Fibroblast of skin of right biceps (primary cell): ENCODE measurements at places on chromosomes 5 and 9.
A peak's percentile ranks its signal among the peaks of the same experiment; 100 is the strongest.

DNA sequence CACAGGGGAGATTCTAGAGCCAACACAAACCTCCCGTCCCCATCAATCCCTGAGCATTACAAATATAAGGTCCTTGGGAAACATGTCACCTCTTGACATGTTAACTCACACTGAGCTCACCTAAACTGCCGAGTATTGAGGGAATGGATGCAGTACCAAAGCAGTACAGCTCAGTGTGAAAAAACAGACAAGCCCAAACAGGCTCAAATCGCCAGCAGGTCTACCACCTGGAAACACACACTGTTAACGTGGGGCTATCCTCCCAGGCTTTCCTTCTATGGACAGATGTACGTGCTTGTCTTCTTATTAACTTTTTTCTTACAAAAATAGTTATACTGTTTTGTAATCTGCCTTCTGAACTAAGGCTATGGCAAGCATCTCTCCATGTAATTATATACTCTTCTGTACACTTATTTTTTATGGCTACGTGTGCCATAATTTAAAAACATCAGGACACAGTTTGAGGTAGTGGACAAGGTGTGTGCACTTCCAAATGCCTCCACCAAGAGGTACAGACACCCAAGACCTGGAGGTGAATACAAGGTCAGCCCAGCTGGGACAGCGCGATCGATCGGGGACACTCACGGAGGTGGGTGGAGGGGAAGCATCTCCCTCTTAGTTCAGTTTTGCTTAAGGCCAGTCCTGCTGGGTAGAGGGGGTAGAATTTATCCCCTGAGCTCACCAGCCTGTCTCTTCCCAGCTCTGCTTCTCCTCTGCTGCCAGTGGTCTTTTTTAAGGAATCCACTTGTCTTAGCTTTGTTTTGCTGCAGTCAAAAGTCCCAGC, 76.5 kb downstream of the DAP start:
- DNase-seq: no peak

GRCh38 chr5:42840269-42840668, 28.6 kb upstream of the SELENOP start:
- peak; percentile 82 for DNase-seq

- DNase-seq: no peak
Observed at GRCh38 chr9:121691890-121692289, 40.5 kb downstream of the DAB2IP start.

GRCh38 chr5:147303251-147303650, 68.4 kb downstream of the STK32A start:
- no peak for DNase-seq

- DNase-seq: no peak
Observed at GRCh38 chr5:140018920-140019644, 24.0 kb downstream of the NRG2 start.

- no peak for DNase-seq
Observed at GRCh38 chr9:101219030-101219429, 165.8 kb downstream of the BAAT start.

DNA sequence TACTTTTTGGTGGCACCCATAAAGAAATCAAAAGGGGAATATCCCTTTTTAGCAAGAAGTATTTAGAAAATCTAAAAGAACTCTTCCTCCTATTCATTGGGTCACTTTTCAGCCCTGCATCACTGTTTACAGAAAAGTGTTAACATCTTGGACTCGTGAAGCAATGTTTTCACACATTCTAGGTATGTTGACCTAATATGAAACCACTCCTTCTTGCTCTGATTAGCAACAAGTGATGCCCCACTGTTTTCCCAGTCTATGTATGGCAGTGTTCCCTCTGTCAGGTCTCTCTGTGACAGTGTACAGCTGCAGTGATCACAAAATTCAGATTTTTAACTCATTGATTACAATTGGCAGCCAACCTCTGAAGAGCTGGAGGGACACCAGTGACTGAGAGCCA, 148.2 kb upstream of the SLC12A2 start:
- no peak for DNase-seq

DNA sequence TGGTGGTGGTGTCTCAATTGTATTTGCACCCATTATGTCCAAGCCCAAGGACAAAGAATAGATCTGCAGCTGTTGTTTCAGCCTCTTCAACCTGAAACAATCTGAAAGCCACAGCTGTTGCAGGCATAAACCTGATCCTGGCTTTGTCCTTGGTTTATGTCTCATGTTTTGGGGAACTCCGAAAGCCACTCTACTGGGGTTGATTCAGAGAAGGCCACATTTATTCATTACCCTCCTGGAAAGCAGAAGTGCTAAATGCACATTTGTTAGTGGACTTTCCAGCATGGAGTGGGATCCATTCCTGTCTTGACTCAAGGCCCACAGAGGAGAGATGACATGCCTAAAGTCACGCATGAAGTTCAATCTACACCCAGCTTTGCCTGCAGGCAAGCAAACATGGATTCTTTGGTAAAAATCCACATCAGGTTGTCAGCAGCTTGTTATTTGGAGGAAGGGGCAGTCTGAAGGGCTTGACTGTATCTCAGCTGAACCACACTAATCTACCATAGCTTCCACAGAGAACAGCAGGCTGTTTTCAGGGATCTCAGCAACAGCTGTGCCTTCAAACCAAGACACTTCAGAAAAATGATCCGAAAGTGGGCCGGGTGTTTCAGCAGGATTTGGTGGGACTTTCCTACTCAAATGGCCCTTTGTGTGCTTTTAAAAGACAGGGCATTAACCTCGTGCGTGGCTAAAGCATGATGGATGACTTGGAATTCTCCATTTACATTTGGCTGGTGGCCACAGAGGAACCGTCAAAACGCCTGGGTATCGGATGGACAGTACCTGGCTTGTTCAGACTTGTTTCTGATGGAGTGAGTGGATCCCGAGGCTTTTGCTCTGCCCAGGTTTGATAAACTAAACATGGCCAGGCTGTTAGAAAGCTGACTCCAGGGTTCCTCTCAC, 36.2 kb upstream of the ADAM19 start:
- DNase-seq: no peak

GRCh38 chr5:107464876-107465275, 205.9 kb downstream of the EFNA5 start:
- DNase-seq: no peak

DNA sequence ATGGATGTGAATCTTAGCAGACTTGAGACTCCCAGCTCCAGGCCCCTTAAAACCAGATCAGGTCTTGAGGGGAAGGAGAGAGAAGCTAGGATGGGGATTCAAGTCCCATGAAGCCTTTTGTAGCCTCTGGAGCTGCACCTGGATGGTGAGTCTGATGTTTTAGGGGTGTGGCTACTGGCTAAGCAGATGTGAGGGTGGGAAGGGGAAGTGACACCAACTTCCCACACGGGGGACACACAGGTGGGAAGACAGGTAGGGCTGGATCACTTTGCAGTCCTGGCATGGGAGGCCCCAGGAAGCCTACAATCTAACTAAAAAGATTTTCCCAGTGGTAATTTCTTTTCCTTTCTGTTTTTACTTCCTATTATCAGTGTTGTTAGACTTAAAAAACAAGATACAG, 38.7 kb upstream of the UBAP2 start:
- no peak for DNase-seq

DNA sequence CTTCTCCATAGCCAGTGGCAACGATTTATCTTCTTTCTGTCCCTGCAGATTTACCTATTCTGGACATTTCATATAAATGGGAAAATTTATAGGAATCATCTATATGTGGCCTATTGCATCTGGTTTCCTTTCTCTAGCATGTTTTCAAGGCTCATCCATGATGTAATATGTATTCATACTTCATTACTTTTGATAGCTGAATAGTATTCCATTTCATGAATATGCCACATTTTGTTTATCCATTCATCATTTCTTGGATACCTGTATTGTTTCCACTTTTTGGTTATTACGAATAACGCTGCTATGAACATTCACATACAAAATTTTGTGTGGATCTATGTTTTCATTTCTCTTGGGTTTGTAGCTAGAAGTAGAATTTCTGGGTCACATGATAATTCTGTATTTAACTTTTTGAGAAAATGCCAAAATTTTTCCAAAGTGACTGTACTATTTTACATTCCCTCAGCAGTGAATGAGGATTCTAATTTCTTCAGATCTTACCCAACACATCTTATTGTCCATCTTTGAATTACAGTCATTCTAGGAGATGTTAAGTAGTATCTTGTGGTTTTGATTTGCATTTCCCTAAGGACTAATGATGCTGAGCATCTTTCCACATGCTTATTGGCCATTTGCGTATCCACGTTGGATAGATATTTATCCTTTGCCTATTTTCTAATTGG, 3.6 kb downstream of the IARS1 start:
- DNase-seq: peak; percentile 66

- peak; percentile 77 for DNase-seq
Observed at GRCh38 chr5:158521995-158522394, 577.7 kb downstream of the EBF1 start.

GRCh38 chr5:103373597-103374472, 115.3 kb downstream of the MACIR start:
- DNase-seq: no peak

- DNase-seq: no peak
Observed at GRCh38 chr9:136675477-136676296, 11.6 kb downstream of the AGPAT2 start.

- no peak for DNase-seq
Observed at GRCh38 chr5:133377736-133378135, 234.6 kb downstream of the FSTL4 start.

- no peak for DNase-seq
Observed at GRCh38 chr5:39113354-39113953, 39.3 kb upstream of the RICTOR start.

DNA sequence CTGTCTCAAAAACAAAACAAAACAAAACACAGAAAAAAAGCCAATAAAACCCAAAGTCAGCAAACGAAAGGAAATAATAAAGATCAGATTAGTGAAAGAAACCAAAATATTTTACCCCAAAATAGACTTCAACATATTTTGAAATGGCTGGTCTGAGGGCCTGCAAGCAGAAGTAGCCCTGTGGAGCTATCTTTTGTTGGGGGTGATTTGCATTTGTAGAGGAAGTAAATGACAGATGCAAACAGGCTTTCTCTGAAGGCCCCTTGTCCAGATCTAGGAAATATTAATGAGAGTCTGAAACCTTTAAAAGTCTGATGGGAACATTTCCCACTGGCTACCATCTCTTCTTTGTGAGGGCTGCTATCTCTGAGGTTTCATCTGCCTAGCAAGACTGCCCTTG, 74.0 kb downstream of the GCNT4 start:
- DNase-seq: no peak

- no peak for DNase-seq
Observed at GRCh38 chr5:17364987-17365810, 132.8 kb upstream of the TAF11L2 start.

DNA sequence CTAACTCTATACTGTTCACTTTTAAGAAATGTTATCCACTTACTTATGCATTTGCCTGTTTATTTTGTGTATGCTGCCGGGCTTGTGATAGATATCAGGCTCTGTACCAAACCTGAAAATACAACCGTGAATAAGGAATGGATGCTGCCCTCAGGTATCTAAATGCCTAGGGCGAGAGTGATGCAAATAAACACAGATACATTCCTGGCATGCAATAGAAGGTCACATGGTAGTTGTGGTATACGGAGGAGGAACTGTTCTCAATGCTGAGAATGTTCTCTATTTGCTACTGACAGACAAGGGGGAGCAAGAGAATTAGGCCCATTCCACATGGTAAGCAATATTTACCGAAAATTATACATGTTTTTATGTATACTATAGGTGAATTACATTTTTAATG, 227.8 kb downstream of the ICE1 start:
- no peak for DNase-seq

DNA sequence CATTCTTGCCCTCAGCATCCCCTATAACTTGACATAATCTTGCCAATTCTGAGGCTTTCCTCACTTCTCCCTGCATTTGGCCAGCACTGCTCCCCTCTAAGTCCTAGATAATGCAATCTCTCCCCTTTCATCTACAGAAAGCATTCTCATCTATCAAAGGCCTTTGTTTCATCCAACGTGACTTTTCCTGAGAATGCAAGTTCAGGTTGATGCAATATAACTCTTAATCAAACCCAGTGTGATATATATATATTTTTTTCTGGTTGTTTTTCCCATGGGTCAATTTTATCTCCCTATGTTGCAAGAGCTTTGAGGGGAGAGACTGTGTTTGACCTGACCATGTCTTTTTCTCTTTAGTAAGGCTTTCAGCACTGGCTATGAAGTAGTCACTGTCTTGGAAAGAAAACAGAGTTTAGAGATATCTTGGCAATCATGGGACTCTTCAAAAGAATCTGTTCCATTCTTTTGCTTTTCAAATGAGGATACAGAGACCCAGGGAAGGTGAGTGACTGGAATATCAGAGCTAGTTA, 268.6 kb downstream of the TRPM3 start:
- no peak for DNase-seq

- DNase-seq: no peak
Observed at GRCh38 chr9:111276431-111277128, 53.4 kb downstream of the OR2K2 start.

DNA sequence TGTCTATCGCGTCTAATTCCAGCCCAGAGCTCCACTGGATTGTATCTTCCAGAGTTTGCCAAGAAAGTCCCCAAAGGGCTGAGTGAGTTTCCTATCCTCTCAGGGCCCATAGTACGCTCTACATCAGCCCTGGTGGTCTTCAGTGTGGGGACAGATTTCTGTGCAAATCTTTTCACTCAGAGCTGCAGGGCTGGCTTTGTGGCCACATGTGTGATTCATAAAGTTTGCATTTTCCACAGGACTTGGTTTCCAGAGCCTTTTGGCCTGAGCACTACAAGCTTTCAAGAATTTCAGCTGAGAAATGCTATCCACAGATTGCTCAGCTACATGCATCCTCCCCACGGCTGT, 76.7 kb upstream of the CXCL14 start:
- no peak for DNase-seq

- peak; percentile 75 for DNase-seq
Observed at GRCh38 chr5:33867241-33867640, 24.5 kb downstream of the ADAMTS12 start.

- peak; percentile 58 for DNase-seq
Observed at GRCh38 chr5:158640593-158640980, 459.1 kb downstream of the EBF1 start.

GRCh38 chr5:176574297-176574591, 25.1 kb downstream of the CDHR2 start:
- no peak for DNase-seq
